ENCODE measurements at places on chromosomes 4 and X.
A peak's percentile ranks its signal among the peaks of the same experiment; 100 is the strongest.

DNA sequence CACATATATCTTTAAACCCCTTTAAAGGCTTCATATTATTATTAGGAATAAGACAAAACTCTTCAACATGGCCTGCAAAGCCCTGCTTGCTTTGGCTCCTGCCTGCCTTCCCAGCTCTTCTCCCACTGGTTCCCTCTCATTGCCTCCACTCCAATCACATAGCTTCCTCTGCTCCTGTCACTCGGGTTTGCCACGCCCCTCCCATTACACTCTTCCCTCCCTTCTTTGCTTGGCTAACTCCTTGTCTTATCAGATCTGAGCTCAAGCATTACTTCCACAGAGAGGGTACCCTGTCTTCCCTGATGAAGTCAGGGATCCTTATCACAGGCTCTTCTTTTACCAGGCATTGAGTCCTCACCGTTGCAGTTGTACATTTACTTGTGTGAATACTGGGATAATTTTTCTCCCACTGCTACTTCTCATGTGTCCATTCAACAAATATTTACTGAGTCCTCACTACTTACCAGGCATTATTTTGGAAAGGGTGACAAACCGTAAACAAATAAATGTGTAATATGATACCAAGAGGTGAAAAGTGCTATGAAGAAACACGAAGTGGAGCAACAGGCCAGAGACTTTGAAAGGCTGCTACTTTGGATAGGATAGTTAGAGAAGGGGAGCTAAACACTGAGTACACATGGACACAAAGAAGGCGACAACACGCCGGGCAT lies 3.2 kb upstream of the VGLL1 start:
- DNase-seq = no peak

- no peak for DNase-seq
Measured at GRCh38 chr4:187016101-187016500, 292.4 kb upstream of the FAT1 start.

DNA sequence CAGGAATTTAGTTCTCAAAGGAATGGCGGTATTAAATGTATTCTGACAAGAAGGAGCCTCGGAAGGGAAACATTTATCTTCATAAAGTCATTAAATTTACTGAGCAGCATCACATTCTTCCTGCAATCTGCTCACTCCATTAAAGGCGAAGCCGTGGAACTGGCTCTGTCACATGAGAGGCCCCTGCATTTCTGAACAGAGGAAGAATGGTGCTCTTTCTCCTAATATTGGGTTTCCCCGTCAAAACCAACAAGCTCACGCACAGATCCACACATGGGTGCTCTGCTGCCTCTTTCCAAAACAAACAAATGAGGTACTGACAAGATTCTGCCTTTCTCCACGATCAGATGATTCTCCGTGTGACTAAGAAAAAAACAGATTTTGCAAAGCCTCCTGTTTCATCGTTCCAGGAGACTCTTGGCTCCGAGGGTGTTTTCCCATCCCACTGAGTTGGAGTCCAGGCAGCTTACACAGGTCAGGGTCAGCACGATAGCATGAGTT lies 191.2 kb downstream of the IDS start:
- no peak for DNase-seq

DNA sequence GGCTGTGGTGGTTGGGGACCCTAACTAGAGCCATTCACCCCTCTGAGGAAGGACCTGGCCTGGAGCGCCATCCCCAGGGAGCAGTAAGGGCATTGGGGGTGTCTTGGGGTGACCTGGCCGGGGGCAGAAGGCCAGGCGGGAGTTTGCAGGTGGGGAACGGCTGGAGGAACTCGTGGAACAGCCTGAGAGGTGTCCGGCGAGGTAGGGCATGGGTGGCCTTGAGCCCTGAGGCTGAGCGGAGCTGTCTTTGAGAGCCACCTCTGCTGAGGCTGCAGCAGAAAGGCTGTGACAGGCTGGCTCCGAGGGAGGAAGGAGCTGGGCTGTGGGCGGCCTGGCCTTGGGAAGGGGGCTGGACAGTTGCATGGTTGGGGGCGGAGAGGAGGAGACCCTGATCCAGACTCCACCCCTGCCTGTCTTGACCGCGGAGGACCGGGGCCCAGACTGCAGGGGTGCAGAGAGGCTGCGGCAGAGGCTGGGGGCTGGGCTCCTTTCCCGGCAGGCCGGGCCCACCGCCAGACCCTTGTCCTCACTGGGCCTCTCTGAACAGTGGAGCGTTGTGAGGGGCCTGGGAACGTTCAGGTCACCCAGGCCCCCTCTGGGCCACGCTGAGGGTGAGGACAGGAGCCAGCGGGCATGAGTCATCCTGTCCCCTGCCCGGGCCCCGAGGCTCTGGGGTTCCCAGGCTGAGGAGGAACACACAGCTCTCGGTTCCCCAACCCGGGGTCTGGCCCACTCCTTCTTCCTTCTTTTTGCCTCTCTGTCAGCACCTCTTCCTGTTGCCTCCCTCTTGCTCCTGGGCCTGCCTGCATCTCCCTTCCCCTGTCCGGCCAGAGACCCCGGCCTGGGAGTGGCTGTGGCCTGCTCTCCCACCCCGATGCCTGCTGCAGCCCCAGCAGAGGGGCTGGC lies 8.1 kb downstream of the SH3BP2 start:
- no peak for DNase-seq

GRCh38 chr4:145619639-145619996 lies 433 bp downstream of the MMAA start:
- peak; percentile 37 for DNase-seq

DNA sequence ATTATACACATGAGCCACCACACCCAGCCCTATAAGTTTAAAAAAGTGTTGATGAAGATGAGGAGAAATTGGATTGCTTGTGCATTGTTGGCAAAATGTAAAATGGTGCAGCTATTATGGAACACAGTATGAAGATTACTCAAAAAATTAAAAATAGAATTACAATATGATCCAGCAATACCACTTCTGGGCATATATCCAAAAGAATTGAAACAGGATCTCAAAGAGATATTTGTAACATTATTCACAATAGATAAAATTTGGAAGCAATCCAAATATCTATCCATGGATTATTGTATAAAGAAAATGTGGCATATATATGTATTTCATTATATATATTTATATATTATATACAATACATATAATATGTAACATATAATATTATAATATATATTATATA lies 515.6 kb upstream of the GNPDA2 start:
- no peak for DNase-seq

GRCh38 chr4:114488301-114488982 lies 110.2 kb upstream of the UGT8 start:
- DNase-seq = no peak

- no peak for DNase-seq
Measured at GRCh38 chr4:89119836-89120235, 8.5 kb downstream of the TIGD2 start.

DNA sequence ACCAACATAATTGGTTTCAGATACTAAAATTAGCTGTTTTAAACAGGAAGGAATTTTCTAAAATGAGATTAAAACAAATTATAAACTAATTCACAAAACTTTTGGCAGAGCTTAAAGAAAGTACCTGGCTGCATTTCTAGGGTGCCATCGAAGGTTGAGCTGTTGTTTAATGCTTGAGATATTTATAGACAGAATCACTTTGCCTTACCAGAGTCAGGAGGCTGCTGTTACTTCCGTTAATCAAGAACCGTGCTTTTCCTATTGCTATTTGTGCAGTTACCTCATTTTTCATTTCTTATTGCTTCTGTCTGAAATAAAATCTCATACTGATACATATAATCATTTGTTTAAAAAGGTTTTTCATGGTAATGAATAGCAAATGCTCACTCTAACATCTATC lies 242.9 kb downstream of the TECRL start:
- DNase-seq = no peak

DNA sequence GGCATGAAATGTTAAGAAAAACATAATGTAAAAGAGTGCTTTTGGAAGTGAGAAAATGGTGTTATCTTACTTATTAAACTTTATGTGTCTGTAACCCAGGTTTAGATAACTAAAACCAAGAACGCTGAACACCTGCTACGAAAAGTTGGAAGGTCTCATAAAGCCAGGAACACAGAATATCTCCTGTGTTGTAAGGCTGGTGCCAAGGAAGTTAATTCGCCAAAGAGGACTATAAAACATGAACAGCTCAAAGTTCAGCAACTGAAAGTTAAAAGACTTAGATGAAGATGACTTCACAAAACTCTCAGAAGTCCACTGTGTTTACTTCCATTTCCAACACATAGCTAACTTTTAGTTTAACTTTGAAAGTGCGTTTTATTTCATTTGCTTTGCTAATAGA lies 54.3 kb downstream of the GPRIN3 start:
- DNase-seq = no peak

DNA sequence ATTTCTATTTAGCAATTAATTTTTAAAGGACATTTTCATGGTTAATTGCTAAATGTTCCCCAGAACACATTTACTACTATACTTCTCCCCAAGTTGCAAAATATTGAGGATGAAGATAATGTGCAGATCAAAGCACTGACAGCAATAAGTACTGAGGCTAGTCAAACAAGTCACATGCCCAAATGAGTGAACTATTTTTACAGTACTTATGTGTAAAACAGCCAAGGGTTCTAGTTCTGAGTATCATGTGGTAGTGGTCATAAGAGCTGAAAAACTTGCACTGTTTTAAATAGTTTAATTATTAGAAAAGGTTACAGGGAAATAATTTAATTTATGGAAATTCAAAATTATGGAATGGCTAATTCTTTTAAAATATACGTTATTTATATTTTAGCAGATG lies 3.8 kb downstream of the GALNTL6 start:
- no peak for DNase-seq

GRCh38 chrX:9436812-9437211 lies 28.0 kb upstream of the TBL1X start:
- no peak for DNase-seq

DNA sequence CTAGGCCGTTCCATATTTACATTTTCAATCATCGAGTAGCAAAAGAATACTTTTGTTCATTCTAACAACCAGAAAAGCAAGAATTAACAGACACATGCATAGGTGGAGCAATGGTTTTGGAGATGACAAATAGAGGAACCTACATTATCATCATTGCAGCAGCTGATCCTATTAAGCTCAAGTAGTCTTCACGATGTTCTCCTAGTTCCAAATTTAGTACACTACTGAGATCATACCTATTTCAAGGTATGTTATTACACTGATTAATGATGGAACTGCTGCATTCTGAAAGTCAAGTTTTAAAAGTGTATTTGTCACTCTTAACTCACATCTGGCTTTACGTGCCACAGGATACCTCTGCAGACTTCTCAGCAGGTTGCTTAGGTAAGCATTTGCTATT lies 87.4 kb downstream of the ADGRA3 start:
- DNase-seq = no peak

GRCh38 chr4:90165883-90166282 lies 38.7 kb downstream of the CCSER1 start:
- DNase-seq = no peak

- no peak for DNase-seq
Measured at GRCh38 chrX:21757960-21758359, at the start of gene SMPX. Gene SMPX (minus strand): TSS chrX:21758116. CDS start chrX:21754290, 3,826 bp downstream.

GRCh38 chrX:9164533-9165426 lies 130.9 kb upstream of the FAM9B start:
- no peak for DNase-seq

DNA sequence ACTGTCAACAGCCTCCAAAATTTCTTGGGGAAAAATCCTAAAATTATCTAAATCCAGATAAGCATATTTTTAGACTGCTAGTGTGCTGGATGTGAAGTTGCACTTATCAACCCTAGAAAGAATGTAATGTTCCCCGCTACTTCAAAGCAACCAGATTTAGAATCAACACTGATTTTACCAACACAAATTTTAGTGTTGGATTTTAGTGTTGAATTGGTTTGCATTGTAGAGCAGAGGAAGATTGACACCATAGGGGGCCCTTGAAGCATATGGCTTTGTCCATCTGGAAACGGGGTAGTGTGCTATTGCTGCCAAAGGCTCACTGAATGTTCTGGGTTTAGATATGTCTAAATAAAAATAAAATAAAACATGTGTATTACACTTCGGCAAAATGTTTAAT lies 126.3 kb upstream of the EMCN start:
- no peak for DNase-seq

DNA sequence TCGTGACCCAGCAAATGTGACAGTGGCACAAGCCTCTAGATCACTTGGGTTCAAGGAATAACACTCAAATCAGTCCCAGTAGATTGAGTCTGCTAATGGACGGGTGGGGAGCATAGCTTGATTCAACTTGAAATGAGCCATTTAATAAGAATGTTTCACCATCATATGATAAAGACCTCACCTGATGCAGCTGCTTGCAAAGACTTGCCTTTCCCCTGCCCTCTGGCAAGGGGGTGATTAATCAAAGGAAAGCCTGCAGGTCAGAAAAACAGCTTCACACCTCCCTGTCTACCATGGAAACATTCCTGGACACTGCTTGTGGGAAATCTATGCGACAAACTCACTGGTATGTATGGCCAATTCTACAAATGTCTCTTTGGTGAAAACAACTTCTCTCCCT lies 54.5 kb downstream of the CD99L2 start:
- DNase-seq = no peak

DNA sequence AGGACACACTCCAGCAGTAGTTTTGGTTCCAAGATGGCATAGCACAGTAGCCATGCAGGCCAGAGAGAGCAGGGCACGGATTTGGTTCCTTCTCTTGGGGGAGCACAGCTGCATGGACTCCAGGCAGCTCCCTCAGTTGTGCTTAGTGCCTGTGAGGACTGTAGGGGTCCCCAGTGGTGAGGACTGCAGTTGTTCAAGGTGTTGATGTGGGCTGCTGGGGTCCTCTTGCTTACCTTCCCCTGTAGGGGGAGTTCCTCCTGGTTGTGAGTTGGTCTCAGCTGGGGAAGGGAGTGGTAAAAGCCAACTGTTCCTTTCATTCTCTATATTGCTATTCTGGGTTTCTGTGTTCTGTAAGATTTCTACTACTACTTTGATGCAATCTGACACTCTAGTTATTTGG lies 606.5 kb downstream of the MAGEB5 start:
- no peak for DNase-seq

DNA sequence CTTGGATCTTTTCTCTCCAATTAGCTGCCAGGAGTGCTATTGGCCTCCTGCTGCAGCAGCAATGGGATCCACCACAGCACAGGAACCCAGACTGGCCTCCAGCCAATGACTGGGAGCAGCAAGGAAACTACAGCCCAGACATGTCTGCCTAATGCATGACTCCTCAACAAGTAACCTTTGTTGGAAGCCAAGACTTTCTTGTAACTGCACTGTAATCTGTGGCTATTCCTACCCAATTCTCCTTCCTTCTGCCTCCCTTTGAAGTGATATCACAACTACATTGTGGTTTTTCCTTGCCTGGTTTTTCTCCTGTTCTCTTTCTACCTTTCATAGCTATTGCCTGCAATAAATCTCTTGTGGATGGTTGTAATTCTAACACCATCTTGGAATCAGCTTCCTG lies 39.8 kb downstream of the SNCA start:
- DNase-seq = no peak

DNA sequence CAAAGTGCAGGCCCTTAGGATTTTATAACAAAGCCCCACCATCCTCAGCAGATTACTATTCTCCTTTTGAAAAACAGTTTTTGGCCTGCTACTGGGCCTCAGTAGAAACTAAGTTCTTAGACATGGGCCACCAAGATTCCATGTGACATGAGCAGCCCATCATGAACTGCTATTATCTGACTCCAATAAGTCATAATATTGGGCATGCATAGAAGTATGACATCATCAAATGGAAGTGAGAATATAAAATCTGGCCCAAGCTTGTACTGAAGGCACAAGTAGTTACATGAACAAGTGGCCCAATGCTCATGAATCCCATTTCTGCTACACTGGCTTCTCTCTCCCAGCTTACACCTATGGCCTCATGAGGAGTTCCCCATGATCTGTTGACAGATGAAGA lies 404.8 kb downstream of the EPHA5 start:
- no peak for DNase-seq

All from stimulated activated CD4-positive, alpha-beta T cell treated with anti-CD3 and anti-CD28 coated beads, Interleukin-12 subunit alpha, Interleukin-12 subunit beta, amount 100 ng/mL, for 4 hours (primary cell).